Stimulated activated CD4-positive, alpha-beta T cell treated with anti-CD3 and anti-CD28 coated beads, Interleukin-15, amount 100 ng/mL, for 1 hour (primary cell): ENCODE measurements at places on chromosomes 4 and X.

GRCh38 chrX:69211701-69212100 is 46.4 kb upstream of the PJA1 start:
- no peak for DNase-seq

DNA sequence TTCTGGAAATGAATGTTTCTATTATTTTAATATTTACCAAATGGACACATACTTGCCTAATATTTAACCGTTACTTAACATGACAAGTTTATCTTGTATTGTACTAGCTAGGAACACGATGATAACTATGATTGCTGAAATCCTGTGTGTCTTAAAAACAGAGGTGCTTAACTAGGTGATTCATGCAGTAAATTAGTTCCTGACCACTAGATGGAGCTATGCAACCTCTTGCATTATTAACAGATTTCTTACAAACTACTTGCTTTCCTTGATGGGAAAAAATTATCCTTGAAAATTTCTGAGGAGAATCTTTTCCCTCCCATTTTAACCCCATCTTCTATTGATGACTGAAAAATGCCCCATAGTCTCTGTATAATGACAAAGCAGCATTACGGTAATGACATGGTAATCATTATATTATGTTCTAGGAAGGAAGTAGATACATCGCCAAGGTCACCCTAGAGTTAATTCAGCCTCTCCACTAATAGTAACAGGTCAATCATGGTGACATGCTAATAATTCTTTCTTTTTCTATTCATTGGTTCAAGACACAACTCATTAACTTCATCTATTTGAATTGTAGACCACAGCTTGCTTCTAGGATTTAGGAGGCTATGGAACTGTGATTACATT is 844.2 kb downstream of the RAPGEF2 start:
- DNase-seq = no peak

- DNase-seq = no peak
These were observed 115.1 kb downstream of the SPANXA1 start for GRCh38 chrX:141469469-141469868.

DNA sequence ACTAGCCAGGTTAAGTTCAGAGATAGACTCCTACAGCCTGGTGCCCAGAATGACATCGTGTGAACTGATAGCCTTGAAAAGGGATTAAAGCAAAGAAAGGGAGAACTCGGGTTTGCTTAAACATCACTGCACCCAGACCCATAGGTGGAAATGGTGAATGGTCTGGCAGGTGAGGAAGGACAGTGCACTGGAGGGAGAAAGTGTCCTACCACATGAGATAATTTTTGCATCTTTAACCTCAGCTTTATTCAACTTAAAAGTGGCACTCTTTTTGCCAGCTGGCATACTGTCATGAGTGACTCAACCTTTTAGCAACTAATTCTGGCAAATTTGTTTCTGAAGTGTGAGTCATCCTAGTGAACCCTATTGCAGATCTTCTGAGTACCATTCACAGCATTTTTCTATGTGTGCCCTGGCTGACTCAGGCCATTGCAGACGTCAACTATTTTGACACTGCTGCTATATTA is 53.0 kb upstream of the DAPP1 start:
- no peak for DNase-seq

DNA sequence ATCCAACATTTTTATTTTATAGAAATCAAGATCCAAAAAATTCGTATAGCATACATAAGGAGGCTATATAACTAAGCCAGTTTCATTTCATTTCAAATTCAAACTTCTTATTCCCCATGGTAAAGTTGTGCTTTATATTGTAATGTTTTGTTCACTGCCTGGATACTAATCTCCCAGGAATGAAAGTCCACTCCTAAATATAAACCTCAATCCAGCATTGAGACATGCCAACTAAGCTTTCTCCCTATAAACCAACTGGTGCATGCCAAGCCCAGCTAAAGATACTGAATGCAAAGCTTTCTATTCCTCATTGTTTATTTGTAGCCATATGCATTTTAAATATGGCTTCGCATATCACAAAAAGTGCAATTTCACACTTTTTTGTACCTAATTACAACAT is 63.8 kb upstream of the INPP4B start:
- no peak for DNase-seq

GRCh38 chr4:138759554-138759902 is 256.1 kb upstream of the NOCT start:
- DNase-seq = no peak

GRCh38 chrX:107775734-107776511 is at the start of gene TSC22D3:
TSC22D3 (minus strand) TSS chrX:107775787; CDS start chrX:107775419, 368 bp downstream.
- DNase-seq = peak; percentile 3

- no peak for DNase-seq
These were observed 65.6 kb upstream of the PDLIM3 start for GRCh38 chr4:185600801-185601434.

DNA sequence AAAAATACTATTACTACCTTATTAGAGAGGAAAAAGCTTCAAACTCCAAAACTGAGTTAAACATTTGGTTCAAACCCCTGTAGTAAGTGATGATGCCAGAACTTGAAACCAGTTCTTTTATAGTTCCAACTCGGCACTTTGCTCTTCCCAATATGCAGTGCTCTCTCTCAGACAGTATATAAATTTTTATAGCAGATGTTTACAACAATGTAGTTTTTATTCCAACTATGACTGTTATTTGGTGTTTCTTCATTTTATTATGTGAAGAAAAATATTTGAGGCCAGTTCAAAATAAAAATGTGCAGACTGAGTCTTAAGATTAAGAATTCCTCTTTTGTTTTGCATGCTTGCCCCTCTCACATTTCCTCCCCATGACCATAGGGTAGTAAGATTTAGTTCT is 2.9 kb upstream of the PPP4R3C start:
- no peak for DNase-seq

DNA sequence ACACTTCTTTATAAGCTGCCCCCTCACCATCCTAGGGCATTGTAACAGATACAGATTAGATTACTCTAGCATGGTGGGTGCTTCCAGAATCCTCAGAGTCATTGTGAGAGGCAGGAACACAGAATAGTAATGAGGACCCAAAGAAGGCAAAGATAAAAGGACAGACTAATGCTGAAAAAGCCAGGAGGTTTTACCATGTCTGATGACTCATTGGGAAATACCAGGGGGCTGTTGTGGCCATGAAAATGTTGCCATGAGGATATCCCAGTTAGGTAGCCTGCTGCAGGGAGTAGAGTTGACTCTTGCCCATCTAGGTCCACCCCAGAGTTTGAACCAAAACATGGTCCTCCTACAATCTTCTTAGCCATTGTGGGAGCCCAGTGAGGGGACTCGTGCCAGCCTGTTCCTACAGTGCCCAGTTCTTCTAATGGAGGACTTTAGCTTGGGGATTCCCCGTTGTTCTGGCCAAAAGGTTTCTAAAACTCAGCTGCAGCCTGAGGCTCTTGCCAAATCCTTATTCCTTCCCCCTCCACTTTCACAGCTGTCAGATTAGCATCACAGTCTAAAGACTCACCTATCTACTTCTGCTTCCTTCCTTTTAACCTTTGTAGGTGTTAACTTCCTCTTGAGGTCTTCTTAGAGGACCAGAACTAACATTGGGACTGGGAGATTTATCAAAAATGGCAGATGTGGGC is 586.0 kb upstream of the AADAT start:
- no peak for DNase-seq

DNA sequence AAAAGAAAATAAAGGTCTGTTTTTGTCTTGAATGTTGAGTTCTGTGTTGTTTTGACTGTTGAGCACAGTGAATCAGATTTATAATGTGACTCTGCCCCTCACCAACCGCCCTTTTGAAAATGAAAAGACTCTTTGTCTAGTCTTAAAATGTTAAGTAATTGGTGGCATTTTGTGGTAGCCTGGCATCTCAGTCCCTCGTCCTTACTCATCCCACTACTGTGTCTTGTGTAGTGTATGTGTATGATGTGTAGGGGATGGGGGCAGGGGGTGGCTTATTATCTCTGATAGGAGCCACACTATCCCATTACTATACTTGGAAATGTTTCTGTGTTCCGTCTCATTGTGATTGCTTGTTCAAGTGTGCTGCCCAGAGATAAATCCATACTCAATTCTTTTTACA is 12.2 kb downstream of the KLHL34 start:
- DNase-seq = no peak

DNA sequence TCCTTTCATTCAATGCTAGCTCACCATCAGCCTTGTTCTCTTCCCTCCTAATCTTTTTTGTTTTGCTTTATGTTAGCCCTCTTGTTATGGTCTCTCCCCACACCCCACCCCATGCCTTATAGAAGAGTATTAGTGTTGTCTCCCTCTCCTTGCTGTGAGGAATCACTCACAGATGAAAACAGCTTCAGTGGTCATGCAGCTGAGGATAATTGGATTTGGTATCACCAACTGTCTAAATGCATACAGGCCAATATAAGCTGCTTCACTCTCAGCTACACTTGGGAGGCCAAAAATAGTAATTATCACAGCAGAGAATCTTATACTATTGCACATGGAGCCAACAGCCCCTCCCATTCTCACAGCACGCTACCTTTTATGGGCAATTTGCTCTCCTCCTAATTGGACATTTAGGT is 494.6 kb upstream of the FAM241A start:
- no peak for DNase-seq

- DNase-seq = no peak
These were observed 105.0 kb downstream of the NDST3 start for GRCh38 chr4:118139241-118139640.

DNA sequence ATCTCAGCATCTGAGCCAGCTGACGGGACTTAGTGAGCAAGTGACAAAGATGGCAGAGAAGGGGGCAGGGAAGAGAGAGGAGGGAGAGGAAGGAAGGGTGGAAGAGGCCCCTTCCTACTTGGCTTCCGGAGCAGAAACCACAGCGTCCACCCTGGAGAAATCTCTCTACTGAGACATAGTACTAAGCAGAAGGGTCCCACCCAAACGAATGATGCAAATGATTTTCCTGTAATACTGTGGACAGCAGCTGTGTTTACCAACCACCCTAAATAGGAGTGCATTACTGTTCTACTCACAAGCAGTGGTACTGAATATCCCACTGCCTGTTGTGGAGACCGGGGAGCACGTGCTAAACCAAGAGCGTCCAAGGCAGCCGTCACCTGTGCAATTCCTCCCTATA is 29.4 kb downstream of the DTHD1 start:
- no peak for DNase-seq

DNA sequence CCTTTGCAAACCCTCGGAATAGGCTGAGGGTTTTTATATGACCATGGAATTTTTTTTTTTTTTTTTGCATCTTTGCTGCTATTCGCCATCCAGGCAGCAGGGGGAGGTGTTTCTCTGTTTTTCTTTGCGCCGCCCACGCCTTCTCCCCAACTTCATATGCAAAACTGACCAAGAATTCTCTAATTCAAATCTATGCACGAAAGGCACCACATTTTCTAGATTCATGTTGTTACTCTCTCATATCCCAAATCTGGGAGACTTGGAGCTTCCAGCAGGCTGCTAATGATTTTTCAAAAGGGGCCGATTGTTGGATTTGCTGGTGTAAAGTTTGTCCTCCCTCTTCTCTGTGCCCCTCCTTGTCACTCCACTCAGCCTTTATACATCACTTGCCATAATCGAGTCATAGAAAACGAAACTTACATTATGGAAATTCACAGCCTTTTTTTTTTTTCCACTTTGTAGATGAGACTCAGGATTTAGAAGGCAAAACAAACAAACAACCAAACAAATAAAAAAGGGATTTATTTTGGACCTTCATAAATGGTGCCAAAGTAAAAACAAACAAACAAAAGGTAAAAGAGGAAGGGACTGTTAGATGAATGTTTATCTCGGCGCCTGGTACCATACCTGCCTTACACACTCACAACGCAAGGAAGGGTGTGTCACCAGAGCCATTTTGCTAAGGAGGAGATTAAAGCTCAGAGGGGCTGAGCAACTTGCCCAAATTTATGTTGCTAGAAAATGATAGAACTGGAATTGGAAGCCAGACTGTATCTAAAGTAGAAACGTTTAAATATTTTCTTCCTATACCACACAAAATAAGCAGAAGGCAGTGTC is 29.3 kb upstream of the BOD1L1 start:
- DNase-seq = peak; percentile 10

GRCh38 chr4:10184041-10184440 is 67.4 kb upstream of the WDR1 start:
- no peak for DNase-seq

- no peak for DNase-seq
These were observed 53.0 kb upstream of the CRMP1 start for GRCh38 chr4:5945936-5946335.

GRCh38 chr4:157045507-157046127 is 30.3 kb upstream of the GLRB start:
- DNase-seq = no peak

GRCh38 chr4:8071766-8072165 is 86.8 kb downstream of the ABLIM2 start:
- DNase-seq = no peak

GRCh38 chr4:8912506-8912905 is 40.9 kb upstream of the HMX1 start:
- DNase-seq = no peak

GRCh38 chrX:47706575-47706974 is 47.6 kb upstream of the UXT start:
- DNase-seq = no peak

DNA sequence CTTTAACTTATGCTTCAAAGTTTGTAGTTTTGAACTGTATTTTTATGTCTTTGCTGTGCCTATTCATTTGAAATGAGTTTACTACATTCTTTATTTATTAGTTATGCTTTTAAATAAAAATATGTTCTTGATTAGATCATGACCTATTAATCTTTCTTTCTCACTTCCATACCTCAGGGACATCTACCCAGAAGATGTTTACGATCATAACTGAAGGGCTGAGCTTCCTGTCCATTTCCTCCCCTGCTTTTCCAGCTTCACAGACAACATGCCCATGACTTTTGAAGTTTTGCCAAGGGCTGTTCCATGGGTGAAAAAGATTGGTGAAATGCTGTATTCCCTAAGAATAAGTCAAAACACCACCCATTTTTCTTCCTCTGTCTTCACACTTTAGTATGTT is 99.7 kb upstream of the DDIT4L start:
- DNase-seq = no peak

DNA sequence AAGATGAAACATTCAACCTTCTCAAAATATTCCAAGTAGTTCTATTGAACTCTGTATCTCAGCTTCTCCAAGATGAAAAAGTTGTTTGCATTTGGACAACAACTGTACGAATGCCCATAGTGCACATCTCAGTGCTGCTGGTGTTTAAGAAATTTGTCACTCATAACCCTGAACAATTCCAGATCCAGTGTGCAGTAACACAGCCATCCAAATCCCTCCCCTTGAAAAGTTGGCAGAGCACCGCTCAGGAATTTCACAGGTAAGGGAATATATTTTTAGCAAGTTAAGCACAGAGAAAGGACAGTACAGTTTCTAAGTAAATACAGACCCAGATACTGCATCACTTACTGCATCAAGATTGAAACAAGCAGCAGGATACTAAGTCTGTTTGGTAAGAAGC is 104.7 kb downstream of the CNOT6L start:
- DNase-seq = no peak

- no peak for DNase-seq
These were observed 207.0 kb downstream of the IDS start for GRCh38 chrX:149298111-149298510.

DNA sequence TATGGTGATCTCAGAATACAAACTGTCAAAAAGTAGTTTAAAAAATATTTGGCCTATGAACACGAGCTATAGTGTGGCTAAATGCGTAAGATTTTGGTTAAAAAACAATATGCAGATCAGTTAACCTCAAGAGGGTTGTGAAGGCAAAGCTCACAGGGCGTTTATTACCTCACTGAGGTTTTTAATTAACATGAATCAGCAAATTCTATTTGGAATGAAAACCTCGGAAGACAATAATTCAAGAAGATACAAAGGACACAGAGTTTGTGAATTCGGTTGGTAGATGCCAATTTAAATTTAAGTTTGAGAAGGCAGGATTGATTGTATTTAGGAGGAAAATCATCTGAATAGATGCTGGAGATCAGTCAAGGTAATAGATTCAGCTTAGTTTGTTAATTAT is 1434.6 kb downstream of the C4orf33 start:
- no peak for DNase-seq
